ENCODE measurements at places on chromosomes 2 and 18.

DNA sequence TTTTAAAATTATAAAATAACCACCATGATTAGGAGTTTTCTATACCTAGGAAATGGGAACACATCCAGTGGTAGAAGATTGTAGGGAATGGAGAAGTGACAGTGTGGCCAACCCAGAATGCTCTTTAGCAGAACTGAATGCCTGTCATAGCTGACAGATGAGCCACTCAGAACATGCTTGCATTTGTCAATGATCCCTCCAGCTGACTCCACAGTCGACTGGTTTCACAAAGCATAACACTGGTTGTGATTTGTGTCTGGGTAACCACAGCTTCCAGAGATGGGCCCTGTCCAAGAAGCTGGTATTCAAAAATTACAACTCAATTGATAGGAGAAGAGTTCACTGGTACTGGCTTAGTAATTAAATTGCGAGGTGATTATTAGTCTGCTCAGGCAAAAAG, 9.0 kb upstream of the CTIF start:
- no peak for DNase-seq

- no peak for DNase-seq
Observed at GRCh38 chr2:37892436-37893114, 32.5 kb upstream of the RMDN2 start.

DNA sequence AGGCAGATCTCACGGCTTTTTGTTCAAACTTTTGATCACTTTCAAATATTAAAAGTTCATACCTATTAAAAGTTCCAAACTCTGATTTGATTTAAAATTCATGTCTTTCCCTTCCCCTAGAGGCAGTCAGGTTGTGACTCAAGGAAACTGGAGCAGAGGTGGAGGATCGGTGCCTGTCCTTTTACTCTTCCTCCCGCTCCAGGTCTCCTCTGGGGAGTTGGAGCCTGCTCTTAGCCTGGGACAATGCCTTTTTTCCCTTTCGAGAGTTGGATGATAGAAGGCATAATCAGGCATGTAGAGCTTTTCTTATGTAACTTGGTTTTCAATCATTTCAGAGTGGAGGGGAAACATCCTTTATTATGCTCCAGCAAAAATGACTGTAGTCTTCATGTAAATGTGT, 1706.1 kb upstream of the CELF4 start:
- DNase-seq = no peak

- no peak for DNase-seq
Observed at GRCh38 chr2:124693156-124693555, 668.1 kb downstream of the CNTNAP5 start.

DNA sequence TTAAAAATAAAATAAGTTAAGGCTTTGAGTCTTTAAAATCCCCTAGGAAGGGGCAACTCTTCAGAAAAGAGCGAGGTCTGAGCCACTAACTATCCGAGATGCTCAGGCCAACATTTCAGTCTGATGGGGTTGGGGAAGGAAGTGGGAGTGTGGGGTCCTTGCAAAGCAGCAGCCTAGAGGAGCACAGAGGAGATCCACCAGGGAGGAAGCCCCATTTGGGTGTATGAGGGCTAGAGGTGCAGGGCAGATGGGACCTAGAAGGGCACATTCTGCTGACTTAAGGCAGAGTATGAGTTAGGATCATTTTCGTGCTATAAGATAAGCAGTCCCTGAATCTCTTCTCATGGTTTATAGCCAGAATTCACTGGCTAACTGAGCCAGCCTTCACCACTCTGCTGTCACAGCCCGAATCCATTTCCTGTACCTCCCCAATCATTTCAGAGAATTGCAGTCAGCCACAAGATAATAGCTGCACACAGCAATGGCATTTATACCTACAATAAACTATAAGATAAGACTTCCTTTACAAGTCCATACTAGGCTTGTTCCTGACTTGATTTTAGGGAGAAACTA, 37.0 kb downstream of the MRPL30 start:
- no peak for DNase-seq

DNA sequence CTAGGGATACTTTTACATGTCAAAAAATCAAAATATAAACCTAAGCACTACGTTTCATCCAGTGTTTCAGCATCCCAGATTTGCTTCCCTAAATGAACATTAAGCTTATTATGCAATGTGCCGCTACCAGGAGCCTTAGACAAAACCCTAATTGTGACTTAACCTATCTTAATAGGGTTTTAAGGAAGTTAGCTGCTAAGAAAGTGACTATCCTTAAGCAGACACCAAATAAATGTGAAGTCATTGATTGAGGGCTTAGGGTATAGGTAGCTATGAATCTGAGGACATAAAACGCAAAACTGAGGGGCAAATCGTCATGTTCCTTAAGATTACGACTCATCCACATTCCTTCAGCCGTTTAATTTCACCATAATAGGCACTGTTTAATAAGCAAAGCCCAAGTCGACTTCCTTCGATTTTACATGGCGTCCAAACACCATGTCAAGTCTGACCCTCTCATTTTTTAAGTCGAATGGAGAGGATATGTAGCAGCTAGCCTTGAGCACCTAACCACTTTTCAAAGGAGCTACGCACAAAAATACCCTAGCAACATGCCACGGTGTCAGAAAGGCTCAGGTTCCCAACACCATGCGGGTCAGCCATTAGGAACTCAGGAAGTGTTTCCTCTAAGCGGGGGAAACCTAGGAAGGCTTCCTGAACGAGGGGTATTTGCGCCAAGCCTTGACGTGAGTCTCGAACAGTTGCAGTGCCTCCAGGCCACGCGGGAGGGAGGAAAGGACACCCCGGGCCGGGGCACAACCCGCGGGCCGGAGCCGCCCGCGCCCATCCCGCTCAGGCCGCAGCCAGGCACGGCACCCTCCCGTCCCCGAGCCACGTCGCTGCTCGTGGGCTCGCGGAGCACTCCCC, 1.0 kb downstream of the HDLBP start:
- DNase-seq = no peak

- DNase-seq = no peak
Observed at GRCh38 chr18:40371673-40372072, 1583.4 kb upstream of the PIK3C3 start.

- no peak for DNase-seq
Observed at GRCh38 chr2:181305301-181306123, 151.7 kb upstream of the ITGA4 start.

DNA sequence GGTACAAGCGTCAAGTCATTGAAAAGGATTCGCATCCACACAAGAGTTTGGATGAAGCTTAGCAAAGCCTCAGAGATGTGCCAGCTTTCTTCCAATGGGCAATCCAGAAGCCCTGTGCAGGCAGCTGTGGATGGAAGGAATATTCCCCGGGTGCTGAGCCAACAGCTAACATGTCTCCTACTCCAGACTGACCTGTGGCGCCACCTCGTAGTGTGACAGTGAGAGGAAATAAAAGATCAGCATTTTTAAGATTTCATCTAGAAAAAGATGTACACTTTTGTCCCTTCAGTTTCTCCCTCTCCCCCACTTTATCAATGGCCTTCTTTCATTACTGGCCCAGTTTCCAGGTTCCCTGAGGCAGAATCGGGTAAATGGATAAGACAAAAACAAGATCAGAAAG, 48.9 kb upstream of the SPATS2L start:
- DNase-seq = no peak

- no peak for DNase-seq
Observed at GRCh38 chr18:3810296-3810695, 360.3 kb downstream of the TGIF1 start.

DNA sequence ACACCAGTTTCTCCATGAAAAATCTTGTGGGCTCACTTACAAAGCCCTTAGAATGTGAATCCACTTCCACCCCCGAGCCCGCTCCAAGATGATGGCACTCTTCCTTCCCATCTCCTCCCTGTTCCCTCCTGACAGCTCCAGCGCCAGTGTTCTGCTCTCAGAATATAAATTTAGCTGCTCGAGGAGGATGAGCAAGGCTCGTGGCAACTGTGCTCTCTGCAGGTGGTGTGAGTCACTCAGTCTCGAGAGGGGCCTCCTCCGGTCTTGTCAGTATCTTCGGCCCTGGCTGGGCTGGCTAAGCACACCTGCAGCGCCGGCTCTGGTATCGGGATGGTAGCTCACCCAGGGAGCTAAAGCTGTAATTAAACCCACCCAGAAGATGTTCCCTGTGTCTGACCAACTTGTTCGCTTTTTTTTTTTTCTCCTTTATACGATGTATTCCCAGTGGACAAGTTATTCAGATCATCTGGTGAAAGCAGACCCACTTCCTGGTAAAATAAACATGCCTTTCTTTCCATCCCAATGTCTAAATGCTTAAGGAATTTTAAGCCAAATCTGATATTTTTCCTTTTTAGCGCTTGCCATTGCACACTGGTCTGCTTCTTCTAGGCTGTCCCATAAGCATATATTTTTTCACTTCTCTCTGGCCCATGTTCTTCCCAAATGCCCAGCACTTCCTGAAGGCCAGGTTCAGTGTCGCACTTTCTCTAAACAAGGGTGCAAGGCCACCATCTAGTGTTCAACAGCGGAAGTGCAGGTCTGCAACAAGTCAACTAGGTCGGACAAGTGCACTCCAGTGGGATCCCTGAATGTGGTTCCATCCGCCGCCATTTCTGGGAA, 31.4 kb upstream of the YPEL5 start:
- DNase-seq = peak; percentile 3

GRCh38 chr2:39107156-39107555, 13.7 kb downstream of the SOS1 start:
- no peak for DNase-seq

DNA sequence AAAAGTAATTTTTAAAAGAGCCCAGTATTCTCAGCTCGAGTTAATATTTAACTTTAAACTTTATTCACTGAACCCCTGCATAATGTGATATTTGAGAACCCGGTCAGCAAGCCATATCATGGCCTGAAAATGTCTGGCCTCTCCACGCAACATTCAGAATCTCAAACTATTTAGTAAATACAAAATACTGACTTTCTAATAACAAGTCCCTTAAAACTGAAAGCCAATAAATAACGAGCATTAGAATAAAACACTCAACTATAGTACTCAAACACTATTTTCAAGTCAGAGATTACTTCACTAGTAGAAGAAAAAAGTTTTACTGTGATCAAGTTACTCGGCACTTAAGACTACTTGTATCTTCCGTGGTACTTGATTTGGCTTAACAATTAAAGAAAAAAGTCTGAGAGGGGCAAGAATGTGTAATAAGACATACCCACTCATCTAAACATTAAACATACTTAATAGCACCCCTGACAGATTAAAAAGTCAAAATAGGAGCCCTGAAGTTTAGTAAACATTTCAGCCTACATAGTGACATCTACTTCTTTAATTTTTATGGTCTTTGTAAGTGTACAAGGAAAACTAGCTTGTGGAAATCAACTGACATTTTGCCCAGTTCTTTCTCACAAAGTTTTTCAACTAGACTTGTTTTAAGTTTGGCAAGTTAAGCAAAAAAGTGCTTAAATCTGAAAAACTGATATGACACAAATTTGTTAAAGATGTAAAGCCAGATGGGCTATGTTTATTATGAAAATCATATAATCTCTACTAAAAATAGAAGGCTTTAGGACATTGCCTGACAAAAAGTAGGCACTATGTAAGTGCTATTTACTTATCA, 38.2 kb downstream of the RTN4 start:
- no peak for DNase-seq

GRCh38 chr2:153558247-153558646, 79.7 kb upstream of the RPRM start:
- DNase-seq = no peak

GRCh38 chr2:46615986-46616485, 136.7 kb downstream of the TMEM247 start:
- DNase-seq = no peak

Measured in NCI-H1436 treated with DMSO at 0.1 percent for 48 hours (cell line).